ENCODE measurements at places on chromosomes 1 and 21. TPM values are rescaled to one million over a fixed set of nuclear protein-coding genes. Genes with fewer than 3 reads are reported as not detected.
A peak's percentile ranks its signal among the peaks of the same experiment; 100 is the strongest.

DNA sequence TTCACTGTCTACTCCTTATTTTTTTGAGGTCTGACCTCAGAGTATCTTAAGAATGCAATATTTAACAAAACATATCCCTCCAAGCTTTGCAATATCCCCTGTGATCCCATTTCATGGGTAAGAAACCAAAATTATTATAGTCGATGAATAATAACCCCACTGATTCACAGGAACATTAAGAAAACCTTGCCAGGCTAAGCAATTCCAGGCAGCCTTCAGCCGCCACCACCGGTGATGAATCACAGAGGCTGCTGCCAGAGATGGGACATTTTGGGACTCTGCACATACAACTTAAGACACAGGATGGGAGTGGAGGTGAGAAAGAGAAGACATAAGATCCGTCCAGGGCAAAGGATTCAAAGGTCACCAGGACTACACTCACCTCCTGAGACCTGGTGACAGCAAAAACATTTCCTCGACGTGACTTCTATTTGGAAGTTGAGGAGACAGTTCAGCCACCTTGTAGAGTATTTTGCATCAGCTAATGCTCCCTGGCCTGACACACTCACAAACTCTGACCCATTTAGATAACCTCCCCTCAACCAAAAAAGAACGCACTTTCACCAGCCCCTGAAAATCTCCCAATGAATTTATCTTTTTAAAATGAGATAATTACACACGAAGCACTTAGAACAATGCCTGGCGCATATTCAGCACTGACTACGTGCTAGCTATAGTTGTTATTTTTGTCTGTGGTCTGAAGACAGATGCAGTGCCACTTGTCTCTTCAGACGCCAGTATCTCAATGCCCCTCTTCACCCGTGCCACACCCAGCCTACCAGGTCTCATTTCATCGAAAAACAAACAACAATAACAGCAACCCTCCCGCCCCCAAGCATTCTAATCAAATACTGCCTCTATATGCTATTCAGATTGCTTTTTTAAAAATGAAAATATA lies 17.8 kb upstream of the OVAAL start:
- DNase-seq = peak; percentile 56

- DNase-seq = no peak
Measured at GRCh38 chr1:61254634-61255357, 172.4 kb downstream of the NFIA start.

- DNase-seq = peak; percentile 75
Measured at GRCh38 chr1:181159451-181160140, 71.1 kb downstream of the IER5 start.

DNA sequence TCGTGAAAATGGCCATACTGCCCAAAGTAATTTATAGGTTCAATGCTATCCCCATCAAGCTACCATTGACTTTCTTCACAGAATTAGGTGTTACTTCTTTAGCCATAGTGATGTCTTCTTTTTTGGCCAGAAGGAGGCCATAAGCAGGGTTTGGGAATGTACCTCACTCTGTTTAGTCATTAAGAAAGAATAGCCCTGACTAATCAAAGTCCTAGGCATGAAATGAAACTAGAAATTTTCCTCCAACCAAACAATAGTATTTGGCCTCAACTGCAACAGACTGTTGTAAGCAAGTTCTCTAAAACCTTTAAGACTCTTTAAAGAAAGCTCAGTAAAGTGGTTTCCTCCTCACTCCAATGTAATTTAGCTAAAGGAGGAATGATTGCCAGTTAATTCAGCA lies 163.9 kb downstream of the AKT3 start:
- DNase-seq = no peak

GRCh38 chr1:84398175-84399155 lies at the start of gene DNASE2B:
Gene DNASE2B (plus strand): TSS chr1:84398484. CDS start chr1:84398565, 81 bp downstream.
- no peak for DNase-seq

DNA sequence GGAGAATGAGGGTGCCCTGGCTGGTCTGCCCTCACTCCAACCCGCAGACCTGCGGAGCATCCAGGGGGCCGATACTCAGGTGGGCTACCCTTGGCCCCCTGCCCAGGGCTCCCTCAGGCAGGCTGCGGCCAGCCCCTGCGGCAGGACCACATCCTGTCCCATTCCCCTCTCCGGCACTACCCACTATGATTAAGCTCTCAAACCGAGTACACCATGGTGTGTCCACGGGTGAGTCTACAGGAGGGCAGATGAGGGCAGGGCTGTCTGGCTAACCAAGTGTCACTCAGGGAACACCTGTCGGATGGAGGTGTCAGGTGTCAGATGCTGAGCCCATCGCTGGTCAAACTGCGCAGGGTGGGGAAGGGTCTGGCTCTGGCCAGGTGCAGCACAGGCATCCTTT lies 47.2 kb downstream of the SLC66A1 start:
- no peak for DNase-seq

- DNase-seq = no peak
Measured at GRCh38 chr1:198124673-198125072, 32.1 kb upstream of the NEK7 start.

GRCh38 chr1:186082235-186082937 lies 292.7 kb downstream of the TPR start:
- peak; percentile 36 for DNase-seq

- no peak for DNase-seq
Measured at GRCh38 chr21:31548688-31549087, 110.8 kb upstream of the SOD1 start.

GRCh38 chr1:211632117-211632807 lies 43.2 kb downstream of the NEK2 start:
- peak; percentile 42 for DNase-seq

The HAPLN2 gene
- total RNA-seq = not detected

The HLX gene
- 1.4 TPM for total RNA-seq

The RAB3B gene
- total RNA-seq = 49.2 TPM

The CYP2J2 gene
- total RNA-seq = 1.8 TPM

The LCE6A gene
- not detected for total RNA-seq
